ENCODE measurements at places on chromosomes 11 and 22. TPM values are rescaled to one million over a fixed set of nuclear protein-coding genes. Genes with fewer than 3 reads are reported as not detected.

Gene RIMBP3C
- total RNA-seq: 0.05 TPM

- no peak for DNase-seq
- no peak overlapping the region for H3K4me3 ChIP-seq
- peak overlapping the region; percentile 40 for H3K27ac ChIP-seq
- peaks cover 74% of the 10 kb centered on the region for H3K4me1 ChIP-seq
- no peaks in the 10 kb centered on the region for H3K36me3 ChIP-seq
These were observed 20.1 kb downstream of the ZBTB16 start for GRCh38 chr11:114079511-114080065.

DNA sequence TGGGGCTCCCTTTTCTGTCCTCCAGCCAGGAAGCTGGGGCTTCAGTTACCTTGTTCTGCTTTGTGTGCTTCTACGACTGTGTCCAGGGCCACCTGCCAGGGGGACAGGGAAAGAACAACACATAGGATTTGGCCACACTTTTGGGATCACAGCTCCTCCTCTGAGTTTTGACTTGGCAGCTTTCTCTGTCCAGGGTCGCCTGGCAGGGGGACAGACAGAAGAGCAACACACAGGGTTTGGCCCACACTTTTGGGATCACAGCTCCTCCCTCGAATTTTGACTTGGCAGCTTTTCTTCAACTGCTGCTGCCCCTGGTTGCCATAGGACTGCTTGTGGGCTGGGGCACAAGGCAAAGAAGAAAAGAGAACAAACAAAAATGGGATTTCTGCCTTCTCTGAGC, 19.1 kb downstream of the INCENP start:
- no peak overlapping the region for H3K27ac ChIP-seq
- peaks cover 12% of the 10 kb centered on the region for H3K36me3 ChIP-seq

- H3K36me3 ChIP-seq: no peaks in the 10 kb centered on the region
- no peaks in the 10 kb centered on the region for H3K4me1 ChIP-seq
- no peak for DNase-seq
- no peak overlapping the region for H3K4me3 ChIP-seq
- peak overlapping the region; percentile 18 for H3K27ac ChIP-seq
These were observed 67.9 kb upstream of the SLC35C1 start for GRCh38 chr11:45737056-45737455.

DNA sequence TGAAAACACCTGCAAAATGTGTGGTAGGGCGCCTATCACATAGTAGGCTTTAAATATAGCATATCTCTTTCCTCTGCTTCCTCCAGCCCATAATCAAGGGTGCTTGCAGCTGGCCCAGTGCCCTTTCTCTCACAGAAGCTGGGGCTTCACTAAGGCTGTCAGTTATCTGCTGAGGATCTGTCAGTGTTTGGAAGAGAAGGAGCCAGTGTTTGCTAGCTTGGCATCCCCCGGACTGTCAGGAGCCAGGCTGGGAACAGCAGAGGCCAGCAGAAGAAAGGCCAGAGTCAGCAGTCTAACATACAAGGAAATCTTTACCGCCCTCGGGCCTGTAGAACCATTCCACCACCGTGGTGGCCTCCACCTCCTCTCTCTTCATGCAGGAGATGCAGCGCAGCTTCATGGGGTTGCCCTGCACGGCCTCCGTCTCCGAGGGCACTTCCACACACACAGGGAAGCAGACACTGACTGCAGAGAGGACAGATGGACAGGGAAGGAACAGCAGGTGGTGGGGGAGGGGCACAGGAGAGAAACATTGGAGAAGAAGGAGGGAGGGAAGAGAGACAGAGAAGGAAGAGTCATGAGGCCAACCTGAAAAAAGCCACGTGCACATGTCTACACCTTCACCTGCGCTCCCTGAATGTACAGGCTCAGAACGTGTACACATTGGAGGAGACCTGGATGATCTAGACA, 9.0 kb downstream of the SCN3B start:
- no peak for DNase-seq
- H3K27me3 ChIP-seq: no peaks in the 10 kb centered on the region

DNA sequence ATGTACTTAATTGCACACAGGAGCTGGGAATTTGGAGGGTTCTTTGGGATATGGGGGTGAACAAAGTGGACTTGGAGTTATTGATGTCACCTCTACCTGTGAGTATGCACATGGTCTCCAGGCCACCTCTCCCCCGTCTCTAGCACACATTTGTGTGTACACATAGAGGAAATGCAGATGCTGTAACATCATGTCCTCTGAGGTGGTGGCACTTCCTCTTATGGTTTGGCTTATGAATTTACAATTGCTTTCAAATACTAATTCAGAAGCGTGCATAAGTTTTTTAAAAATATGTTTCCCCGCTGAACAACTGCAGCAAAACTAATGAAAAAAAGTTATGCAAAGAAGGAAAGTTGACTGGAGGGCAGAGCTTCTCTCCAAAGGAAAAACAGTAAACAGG, 152.0 kb upstream of the TENM4 start:
- no peak overlapping the region for H3K4me3 ChIP-seq
- no peak overlapping the region for H3K27ac ChIP-seq
- H3K27me3 ChIP-seq: no peaks in the 10 kb centered on the region
- H3K36me3 ChIP-seq: no peaks in the 10 kb centered on the region

DNA sequence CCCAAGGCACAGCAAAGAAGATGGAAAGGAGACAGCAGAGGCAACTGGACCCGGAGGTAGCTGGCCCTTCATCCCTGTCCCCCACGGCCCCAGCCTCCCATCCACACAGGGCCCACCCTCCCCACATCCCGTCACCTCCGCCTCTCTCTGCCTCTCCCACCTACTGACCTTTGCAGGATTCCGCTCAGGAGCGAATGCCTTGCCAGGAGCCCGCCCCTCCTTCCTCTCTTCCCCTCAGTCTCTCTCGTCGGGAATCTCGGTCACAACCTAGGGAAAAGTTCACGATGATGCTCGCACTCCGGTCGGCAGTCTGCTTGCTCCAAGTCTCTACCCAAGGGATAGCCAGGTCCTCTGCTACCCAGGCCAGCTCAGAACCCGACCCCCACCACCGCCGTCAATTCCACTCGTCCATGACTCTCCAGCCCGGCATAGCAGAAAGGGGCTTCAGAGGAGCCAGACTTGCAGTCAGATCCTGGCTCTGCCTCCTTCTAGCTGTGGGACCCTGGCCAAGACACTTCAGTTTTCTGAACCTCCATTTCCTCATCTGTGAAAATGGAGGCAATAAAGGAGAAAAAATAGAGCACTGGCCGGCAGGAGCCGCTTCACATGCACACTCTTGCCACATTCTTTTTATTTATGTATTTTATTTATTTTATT, 10.2 kb downstream of the AHNAK start:
- no peak overlapping the region for H3K27ac ChIP-seq
- peaks cover 13% of the 10 kb centered on the region for H3K36me3 ChIP-seq
- H3K27me3 ChIP-seq: no peaks in the 10 kb centered on the region
- no peak for DNase-seq
- peaks cover 7% of the 10 kb centered on the region for H3K4me1 ChIP-seq

Gene SNRPD3
- total RNA-seq: 128 TPM

- H3K36me3 ChIP-seq: no peaks in the 10 kb centered on the region
- H3K27me3 ChIP-seq: no peaks in the 10 kb centered on the region
- no peak overlapping the region for H3K4me3 ChIP-seq
- no peak overlapping the region for H3K27ac ChIP-seq
- no peak for DNase-seq
These were observed 31.2 kb upstream of the C11orf87 start for GRCh38 chr11:109390752-109391151.

GRCh38 chr11:45662096-45662664, 3.2 kb downstream of the CHST1 start:
- peaks cover 6% of the 10 kb centered on the region for H3K27me3 ChIP-seq
- peaks cover 13% of the 10 kb centered on the region for H3K4me1 ChIP-seq
- no peak overlapping the region for H3K27ac ChIP-seq

- H3K4me1 ChIP-seq: no peaks in the 10 kb centered on the region
- no peaks in the 10 kb centered on the region for H3K36me3 ChIP-seq
- H3K27me3 ChIP-seq: no peaks in the 10 kb centered on the region
- H3K4me3 ChIP-seq: no peak overlapping the region
- DNase-seq: no peak
These were observed 6.3 kb downstream of the OR10V1 start for GRCh38 chr11:59707371-59707770.

Gene KRTAP5-8
- not detected for total RNA-seq

Gene NLRP10
- not detected for total RNA-seq

GRCh38 chr11:14898355-14898754, 6.3 kb upstream of the CYP2R1 start:
- no peaks in the 10 kb centered on the region for H3K4me1 ChIP-seq
- H3K27ac ChIP-seq: no peak overlapping the region
- H3K4me3 ChIP-seq: no peak overlapping the region
- DNase-seq: no peak

Gene ADAMTS15
- 0.65 TPM for total RNA-seq
